WTC11 (cell line): ENCODE measurements at places on chromosomes 4 and X.
A peak's percentile ranks its signal among the peaks of the same experiment; 100 is the strongest.

- DNase-seq, result no peak
Measured at GRCh38 chrX:38594434-38594833, 33.1 kb downstream of the TSPAN7 start.

DNA sequence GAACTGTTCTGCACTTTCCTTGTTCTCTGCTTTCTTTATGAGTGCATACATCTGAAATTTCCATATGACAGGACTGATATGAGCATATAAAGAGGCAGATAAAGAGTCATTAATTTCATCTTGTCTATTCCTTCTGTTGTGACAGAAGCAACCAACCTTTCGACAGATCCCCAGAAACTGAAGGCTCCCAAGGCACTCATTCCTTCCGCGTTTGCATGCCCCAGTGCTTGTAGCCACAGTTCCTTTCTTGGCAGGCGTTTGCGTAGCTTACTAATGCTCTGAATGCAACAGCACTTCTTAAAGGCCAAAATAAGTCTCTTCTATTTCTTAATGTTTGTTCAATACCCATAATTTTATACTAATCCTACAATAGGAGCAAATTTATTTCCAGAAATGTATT is 94.0 kb upstream of the TBL1X start:
- DNase-seq, result no peak

DNA sequence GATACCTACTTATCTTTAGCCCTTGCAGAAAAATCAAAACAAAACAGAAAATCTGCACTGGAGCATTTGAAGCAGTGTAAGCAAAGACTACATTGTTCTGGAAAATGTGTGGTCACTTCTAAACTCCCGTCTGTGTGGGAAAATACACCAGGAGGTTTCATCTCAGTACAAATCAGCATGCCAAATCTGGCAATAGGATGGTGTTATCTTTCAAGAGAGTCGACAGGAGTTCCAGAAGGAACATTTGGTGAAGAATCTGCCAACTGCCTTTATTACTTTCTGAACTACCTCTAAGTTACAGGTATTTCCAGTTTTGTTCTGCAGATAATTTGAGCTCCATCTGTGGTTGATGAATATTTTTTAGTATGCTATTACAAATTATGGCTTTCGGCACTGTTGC is 1348.0 kb downstream of the RAPGEF2 start:
- DNase-seq, result no peak

DNA sequence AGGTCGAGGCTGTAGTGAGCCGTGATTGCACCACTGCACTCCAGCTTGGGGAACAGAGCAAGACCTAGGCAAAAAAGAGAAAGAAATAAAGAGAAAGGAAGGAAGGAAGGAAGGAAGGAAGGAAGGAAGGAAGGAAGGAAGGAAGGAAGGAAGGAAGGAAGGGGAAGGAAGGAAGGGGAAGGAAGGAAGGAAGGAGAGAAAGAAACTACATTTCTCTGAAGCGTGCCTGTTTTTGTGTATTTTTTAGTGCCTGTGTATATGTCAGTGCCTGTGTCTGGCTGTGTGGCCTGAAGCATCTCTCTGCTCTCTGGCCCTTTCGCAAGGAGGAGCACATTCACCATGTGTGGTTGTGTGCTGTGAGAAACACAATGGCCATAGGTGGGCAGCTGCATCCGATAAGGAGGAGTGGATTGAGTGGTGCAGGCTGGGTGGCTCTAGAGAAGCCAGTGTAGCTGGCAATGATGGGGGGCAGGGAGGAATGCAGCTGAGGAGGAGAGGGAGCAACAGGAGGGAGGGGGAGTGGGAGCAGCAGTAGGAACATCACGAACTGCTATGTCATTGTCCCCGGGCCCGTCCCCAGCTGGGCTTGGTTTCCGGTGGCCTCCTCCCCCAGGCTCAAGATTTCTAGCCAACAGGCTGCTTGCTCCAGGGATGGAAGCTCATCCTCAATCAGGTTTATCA is 11.4 kb downstream of the SYN1 start:
- peak; percentile 57 for DNase-seq

DNA sequence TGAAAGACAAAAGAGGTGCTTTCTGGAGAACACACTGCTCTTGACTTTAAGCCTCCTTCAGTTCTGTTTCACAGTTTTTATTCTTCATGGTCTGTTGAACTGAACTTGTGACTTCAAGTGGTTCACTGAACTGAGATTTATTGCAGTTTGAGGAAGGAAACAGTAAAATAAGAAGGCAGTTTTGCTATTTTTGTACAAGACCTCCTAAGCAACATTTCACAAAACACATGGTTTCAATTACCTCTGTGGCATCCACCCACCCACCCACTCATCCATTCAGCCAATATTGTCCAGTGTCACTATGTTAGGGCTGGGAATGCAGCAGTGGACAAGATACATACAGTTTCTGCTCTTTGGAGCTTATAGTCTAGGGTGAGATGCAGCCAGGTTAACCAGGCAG is 131.3 kb downstream of the IL1RAPL2 start:
- DNase-seq, result no peak

DNA sequence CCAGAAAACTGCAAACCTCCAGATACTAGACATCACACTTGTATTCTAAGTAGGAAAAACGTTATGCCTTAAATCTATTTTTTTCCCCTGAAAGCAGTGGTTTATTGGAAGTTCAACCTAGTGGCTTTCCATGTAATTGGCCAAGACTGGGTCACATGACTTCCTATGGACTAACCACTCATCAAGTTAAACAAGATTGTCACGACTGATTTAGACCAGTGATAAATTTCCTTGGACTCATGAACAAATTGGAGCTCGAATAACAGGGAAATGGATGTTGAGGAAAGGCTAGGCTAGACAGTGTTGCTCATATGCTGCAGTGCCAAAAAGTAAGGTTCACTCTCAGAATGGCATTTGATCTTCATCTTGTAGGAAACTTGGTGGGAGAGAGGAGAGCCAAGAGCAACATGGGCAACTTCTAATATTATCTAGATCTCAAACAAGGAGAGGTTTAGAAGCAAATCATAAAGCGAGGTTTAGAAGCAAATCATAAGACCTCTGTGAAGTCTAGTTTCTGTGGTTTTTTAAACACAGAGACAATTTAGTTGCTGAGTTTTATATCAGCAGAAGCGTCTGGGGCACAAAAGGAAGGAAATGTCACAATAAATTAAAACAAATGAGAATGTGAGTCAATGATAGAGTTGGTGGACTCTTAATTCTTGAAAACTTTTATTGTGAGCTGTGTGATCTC is 165.6 kb upstream of the BOD1L1 start:
- DNase-seq, result no peak

- DNase-seq, result no peak
Measured at GRCh38 chr4:27619435-27619834, 758.8 kb downstream of the STIM2 start.
